Pancreas (tissue), 10 donors: ENCODE measurements at places on chromosomes 5 and 9.
A peak's percentile ranks its signal among the peaks of the same experiment; 100 is the strongest.

DNA sequence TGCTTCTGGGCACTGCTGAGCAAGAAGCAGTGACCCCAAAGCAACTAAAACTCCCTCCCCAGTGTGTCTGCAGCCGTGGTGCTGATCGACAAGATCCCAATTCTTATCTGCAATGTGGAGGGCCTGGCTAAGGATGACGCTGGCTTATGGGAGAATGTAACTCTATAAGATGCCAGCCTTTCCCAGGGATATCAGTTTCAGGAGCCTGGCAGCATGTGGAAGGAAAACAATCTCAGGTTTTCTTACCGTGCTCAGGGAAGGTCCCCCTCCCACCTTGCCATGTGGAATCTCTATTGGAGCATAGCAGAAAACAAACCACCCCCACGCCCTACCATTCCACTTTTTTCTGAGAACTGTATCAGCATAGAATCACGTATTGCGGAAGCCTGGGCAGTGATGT, 87.7 kb upstream of the PTPN3 start:
- H3K4me1 ChIP-seq: no peaks in the 10 kb centered on the region
- no peaks in the 10 kb centered on the region for H3K27me3 ChIP-seq
- no peak for DNase-seq
- H3K27ac ChIP-seq: no peak overlapping the region
- no peaks in the 10 kb centered on the region for H3K36me3 ChIP-seq
- no peak overlapping the region for H3K4me3 ChIP-seq

DNA sequence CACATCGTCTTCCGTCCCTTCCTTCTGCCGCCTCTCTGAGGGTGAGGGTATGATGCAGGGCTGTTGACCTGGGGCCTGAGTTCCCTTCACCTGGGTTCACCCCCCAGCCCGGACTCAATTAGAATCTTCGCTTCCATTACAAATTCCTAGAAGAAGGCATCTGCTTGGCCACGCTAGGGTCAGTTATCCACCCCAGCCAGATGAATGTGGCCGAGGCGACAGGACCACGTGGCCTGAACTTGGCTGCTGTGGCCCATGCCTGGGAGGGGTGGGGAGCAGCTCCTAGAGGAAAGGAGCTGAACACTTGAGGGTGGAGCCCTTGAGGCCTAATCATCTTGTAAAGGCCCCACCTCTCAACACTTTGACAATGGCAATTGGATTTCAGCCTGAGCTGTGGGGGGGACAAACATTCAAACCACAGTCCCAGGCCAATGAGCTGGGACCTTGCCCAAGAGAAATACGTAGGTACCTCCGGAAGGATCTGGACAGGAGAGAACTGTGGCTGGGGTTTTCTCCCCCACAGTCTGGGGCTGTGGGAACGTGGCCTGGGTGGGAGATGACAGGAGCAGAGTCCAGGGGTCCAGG, 90.6 kb upstream of the ADAMTS2 start:
- H3K27ac ChIP-seq: no peak overlapping the region
- H3K27me3 ChIP-seq: no peaks in the 10 kb centered on the region
- H3K4me3 ChIP-seq: no peak overlapping the region
- H3K4me1 ChIP-seq: no peaks in the 10 kb centered on the region

DNA sequence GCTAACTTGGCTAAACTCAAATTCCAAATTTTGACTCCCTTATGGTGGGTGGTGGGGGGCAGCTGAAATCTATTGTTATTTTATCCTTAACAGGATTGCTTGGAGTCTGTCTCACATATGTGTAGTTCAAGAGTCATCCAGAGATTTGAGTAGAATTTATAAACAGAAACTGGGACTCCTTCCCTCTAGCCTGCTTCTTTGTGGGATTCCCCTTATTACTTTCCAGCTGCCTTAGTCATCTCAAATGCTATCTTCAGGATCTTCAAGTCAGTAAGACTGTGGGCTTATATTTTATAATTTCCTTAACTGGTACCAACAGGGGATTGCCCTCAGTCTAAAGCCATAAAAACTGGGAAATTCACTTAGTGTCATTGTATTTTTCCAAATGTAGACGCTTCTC, 55.5 kb downstream of the NNT start:
- no peak for DNase-seq
- H3K27me3 ChIP-seq: no peaks in the 10 kb centered on the region
- H3K4me1 ChIP-seq: no peaks in the 10 kb centered on the region
- H3K36me3 ChIP-seq: peaks cover 18% of the 10 kb centered on the region

- H3K4me3 ChIP-seq: no peak overlapping the region
- DNase-seq: no peak
- H3K36me3 ChIP-seq: no peaks in the 10 kb centered on the region
- peaks cover 19% of the 10 kb centered on the region for H3K4me1 ChIP-seq
- H3K27ac ChIP-seq: no peak overlapping the region
Observed at GRCh38 chr9:77945798-77946197, 85.8 kb downstream of the GNAQ start.

- H3K4me1 ChIP-seq: peaks cover 38% of the 10 kb centered on the region
- peak overlapping the region; percentile 94 for H3K4me3 ChIP-seq
- no peaks in the 10 kb centered on the region for H3K36me3 ChIP-seq
- H3K27me3 ChIP-seq: no peaks in the 10 kb centered on the region
Observed at GRCh38 chr5:172005708-172006320, 624 bp downstream of the FBXW11 start.

GRCh38 chr9:6900440-6900883, 142.7 kb downstream of the KDM4C start:
- H3K4me3 ChIP-seq: no peak overlapping the region
- no peaks in the 10 kb centered on the region for H3K36me3 ChIP-seq
- no peak for DNase-seq
- peaks cover 12% of the 10 kb centered on the region for H3K4me1 ChIP-seq

- no peak overlapping the region for H3K27ac ChIP-seq
- DNase-seq: no peak
- H3K4me1 ChIP-seq: no peaks in the 10 kb centered on the region
- no peak overlapping the region for H3K4me3 ChIP-seq
- H3K36me3 ChIP-seq: no peaks in the 10 kb centered on the region
Observed at GRCh38 chr5:61910771-61911170, 395.2 kb upstream of the KIF2A start.

DNA sequence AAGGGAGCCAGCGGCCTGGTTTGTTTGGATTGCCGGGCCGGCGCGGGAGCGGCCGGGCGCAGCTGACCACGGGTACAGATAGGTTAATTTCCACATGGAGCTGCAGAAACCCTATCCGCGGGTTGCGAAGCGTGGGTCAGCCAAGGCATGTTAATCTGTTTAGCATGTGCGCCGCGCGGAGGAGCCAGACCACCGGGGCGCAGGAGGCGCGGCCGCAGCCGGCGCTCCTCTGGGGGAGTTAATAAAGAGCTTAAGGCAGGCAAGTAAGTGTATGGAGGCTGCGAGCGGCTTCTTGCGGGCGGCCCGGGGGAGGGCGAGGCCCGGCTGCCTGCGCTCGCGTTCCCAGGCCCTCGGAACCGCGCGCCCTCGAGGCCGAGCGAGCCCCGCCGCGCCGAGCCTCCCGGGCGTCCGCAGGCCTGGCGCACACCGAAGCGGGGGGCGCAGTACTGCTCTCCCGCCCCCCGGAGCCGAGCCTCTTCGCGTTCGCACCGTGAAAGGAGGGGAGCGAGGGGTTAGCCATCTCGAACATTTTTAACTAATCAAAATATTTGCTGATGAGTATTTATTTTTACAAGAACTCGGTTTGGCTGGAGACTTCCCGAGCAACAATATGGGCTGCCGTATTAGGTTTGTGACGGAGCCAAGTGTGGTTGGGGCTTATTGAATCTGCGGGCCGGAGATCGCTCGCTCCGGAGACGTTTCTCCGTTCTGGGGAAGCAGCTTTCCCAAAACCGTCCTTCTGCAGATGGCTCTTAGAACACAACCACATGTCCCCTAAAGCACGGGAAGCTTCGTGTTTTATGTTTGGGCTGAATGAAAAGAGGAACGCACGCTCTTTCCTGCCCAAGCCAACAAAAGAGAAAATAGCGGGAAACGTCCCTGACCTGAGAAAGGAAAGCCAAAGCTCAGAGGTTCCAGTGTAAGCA, 28.8 kb downstream of the FOXD1 start:
- H3K36me3 ChIP-seq: no peaks in the 10 kb centered on the region
- peak; percentile 60 for DNase-seq
- H3K4me1 ChIP-seq: peaks cover 9% of the 10 kb centered on the region

- H3K27ac ChIP-seq: no peak overlapping the region
- DNase-seq: no peak
- H3K27me3 ChIP-seq: no peaks in the 10 kb centered on the region
- H3K4me1 ChIP-seq: peaks cover 7% of the 10 kb centered on the region
- H3K36me3 ChIP-seq: no peaks in the 10 kb centered on the region
- H3K4me3 ChIP-seq: no peak overlapping the region
Observed at GRCh38 chr5:58466939-58467338, 7.1 kb upstream of the PLK2 start.

DNA sequence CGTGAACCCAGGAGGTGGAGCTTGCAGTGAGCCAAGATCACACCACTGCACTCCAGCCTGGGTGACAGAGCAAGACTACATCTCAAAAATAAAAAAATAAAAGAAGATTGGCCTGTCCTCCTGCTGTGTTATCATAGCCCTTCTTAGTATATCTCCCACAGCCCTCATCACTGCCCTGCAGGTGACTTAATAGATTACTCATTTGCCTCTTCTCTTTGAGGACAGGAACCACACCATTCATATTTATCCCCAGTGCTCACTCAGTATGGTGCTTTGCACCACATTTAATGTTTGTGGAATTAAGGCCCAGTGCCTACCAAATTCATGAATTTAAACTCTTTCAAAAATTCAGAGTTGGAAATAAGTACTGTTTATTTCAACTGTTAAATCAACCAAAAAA, 10.3 kb downstream of the IDNK start:
- no peak overlapping the region for H3K27ac ChIP-seq
- H3K36me3 ChIP-seq: no peaks in the 10 kb centered on the region
- H3K4me1 ChIP-seq: peaks cover 2% of the 10 kb centered on the region
- H3K27me3 ChIP-seq: no peaks in the 10 kb centered on the region

GRCh38 chr5:67607958-67608357, 411.4 kb upstream of the CD180 start:
- H3K27ac ChIP-seq: no peak overlapping the region
- no peak for DNase-seq
- H3K27me3 ChIP-seq: no peaks in the 10 kb centered on the region
- no peaks in the 10 kb centered on the region for H3K4me1 ChIP-seq

GRCh38 chr9:101849102-101849707, 110.8 kb upstream of the GRIN3A start:
- H3K36me3 ChIP-seq: no peaks in the 10 kb centered on the region
- H3K27ac ChIP-seq: no peak overlapping the region
- H3K4me3 ChIP-seq: no peak overlapping the region

DNA sequence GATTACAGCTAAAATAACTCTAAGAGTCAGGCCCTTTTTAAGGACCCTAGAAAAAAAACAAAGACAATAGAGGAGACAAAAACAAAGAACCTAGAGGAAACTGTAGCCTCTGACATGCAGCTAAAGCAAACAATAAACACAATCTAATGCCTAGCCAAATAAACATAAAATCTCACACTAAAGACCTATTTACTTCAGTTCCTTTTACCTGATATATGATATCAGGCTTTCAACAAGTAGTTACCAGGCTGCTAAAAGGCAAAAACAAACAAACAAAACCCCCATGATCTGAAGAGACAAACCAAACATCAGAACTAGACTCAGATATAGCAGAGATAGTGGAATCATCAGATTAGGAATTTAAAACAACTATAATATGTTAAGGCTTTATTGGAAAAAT, 226.5 kb upstream of the POU5F2 start:
- no peak overlapping the region for H3K27ac ChIP-seq
- no peak for DNase-seq
- H3K4me1 ChIP-seq: no peaks in the 10 kb centered on the region
- no peak overlapping the region for H3K4me3 ChIP-seq

GRCh38 chr9:133821601-133822429, 83.7 kb upstream of the SARDH start:
- no peaks in the 10 kb centered on the region for H3K27me3 ChIP-seq
- no peaks in the 10 kb centered on the region for H3K36me3 ChIP-seq
- H3K27ac ChIP-seq: no peak overlapping the region

GRCh38 chr9:100056561-100056960, 42.2 kb downstream of the ERP44 start:
- no peak overlapping the region for H3K27ac ChIP-seq
- peaks cover 6% of the 10 kb centered on the region for H3K4me1 ChIP-seq
- no peak overlapping the region for H3K4me3 ChIP-seq
- no peaks in the 10 kb centered on the region for H3K36me3 ChIP-seq

GRCh38 chr5:142767911-142768310, 2.3 kb upstream of the ARHGAP26 start:
- no peak for DNase-seq
- peaks cover 4% of the 10 kb centered on the region for H3K4me1 ChIP-seq
- no peaks in the 10 kb centered on the region for H3K36me3 ChIP-seq
- H3K27me3 ChIP-seq: no peaks in the 10 kb centered on the region
- no peak overlapping the region for H3K4me3 ChIP-seq
- H3K27ac ChIP-seq: no peak overlapping the region

DNA sequence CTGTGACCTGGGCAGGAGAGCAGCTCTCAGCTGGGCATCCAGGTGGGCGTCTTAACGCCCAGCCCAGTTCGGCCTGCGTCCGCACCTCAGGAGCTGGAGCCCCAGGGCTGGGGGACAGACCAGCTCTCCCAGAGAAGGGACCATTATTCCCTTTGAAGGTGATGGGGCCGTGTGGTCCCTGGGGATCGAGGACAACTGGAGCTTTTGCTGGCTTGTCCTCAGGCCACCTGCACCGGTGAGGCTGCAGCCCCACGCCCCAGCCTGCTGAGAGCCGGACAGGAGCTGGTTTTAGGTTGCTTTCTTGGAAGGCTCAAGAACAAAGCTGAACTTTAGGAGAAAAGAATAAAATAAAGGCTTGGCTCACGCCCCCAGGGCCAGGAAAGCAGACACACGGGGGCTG, 40.9 kb downstream of the NACC2 start:
- H3K27me3 ChIP-seq: no peaks in the 10 kb centered on the region
- no peak overlapping the region for H3K27ac ChIP-seq
- no peaks in the 10 kb centered on the region for H3K36me3 ChIP-seq
- DNase-seq: no peak
- peaks cover 13% of the 10 kb centered on the region for H3K4me1 ChIP-seq
- no peak overlapping the region for H3K4me3 ChIP-seq

- no peak for DNase-seq
- no peaks in the 10 kb centered on the region for H3K36me3 ChIP-seq
- no peaks in the 10 kb centered on the region for H3K27me3 ChIP-seq
- no peak overlapping the region for H3K27ac ChIP-seq
- no peak overlapping the region for H3K4me3 ChIP-seq
Observed at GRCh38 chr5:121429761-121430160, 421.9 kb upstream of the FTMT start.
